ENCODE measurements at places on chromosomes 5 and 9.

DNA sequence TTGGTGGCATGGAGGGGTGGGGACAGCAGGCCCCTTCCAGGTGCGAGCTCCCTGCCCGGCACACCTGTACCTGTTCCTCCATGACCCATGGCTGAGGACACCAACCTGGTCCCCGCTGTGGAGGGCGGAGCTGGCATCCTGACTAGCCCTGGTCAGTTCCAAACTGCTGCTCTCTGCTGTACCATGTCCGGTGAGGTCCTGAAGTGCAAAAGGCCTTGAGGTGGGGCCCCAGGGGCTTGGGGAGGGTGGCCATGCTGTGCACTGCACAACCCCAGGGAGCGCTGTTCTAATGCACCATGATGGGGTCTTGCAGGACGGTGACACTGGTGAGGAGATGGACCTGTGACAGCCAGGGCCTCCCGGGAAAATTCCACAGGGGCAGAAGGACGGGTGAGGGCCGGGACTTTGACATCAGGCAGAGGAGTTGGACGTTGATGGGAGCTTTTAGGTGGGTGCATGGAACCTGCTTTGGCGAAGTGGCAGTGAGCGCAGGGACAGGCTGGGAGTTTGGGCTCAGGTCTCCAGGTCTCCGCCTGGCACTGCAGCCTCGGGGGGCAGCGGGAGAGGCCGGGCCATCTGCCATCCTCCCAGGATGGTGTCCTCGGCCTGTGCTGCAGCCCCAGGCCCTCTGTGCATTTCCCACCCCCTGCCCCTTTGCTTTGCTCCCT is 38.9 kb downstream of the COL5A1 start:
- DNase-seq, result no peak

DNA sequence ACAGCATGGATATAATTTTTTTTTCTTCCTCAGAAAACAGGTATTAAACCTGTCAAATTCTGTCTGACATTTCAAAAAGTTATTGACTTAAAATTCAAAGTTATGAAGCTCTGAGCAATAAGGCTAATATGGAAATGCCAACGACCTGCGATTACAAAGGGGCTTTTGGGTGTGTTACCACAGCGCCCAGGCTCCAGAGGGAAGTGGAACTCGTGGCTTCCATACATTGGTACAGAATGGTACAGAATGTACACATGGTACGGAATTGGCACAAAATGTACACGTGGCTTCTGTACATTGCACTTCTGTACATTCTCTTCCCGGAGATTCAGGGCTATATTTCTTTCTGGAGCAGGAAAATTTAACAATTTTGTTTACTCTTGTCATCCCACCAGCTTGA is 225.1 kb upstream of the TBCA start:
- DNase-seq, result no peak

DNA sequence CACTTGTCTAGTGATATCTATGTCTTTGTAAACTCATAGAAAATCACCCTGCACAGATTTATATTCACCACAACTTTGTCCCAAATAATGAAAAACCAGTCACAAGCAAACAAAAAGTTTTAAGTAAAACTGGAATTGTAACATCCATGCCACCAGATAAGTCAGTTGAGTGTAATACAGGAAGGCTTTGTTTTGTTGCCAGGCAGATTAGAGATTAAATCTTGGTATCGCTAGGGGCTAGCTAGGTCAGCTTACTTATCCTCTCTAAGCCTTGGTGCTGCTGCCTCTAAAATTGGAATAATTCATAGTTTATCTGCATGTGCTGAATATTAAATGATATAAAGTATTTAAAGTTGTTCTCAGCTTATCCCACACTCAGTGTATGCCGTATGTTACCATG is 1062.5 kb downstream of the CDH9 start:
- no peak for DNase-seq

- no peak for DNase-seq
Observed at GRCh38 chr9:16725066-16725465, 145.4 kb downstream of the BNC2 start.

GRCh38 chr5:152288499-152288898 is 116.6 kb downstream of the NMUR2 start:
- DNase-seq, result no peak

GRCh38 chr9:135253305-135254004 is 166.0 kb downstream of the OLFM1 start:
- no peak for DNase-seq

GRCh38 chr9:16352791-16353401 is 517.6 kb downstream of the BNC2 start:
- DNase-seq, result no peak

GRCh38 chr9:35791297-35791921 is at the start of gene NPR2:
Gene NPR2, plus strand, starts transcription at chr9:35791591. Its CDS starts 818 bp downstream, at chr9:35792409.
- DNase-seq, result no peak

DNA sequence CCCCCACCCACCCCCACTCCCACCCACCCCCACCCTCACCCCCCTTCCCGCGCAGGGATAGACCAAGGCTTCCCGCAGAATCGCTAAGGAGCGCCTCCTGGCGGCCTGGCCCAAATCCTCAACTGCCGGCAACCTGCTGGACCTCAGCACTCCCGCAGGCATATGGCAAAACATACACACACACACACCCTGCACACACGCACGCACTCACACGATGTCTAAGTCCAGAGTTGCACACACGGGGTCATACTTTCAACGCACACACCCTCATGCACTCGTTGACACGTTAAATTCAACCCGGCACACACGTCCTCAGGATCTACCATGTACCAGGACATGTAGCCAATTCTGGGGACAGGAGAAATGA is 1.7 kb downstream of the CPLX2 start:
- no peak for DNase-seq

DNA sequence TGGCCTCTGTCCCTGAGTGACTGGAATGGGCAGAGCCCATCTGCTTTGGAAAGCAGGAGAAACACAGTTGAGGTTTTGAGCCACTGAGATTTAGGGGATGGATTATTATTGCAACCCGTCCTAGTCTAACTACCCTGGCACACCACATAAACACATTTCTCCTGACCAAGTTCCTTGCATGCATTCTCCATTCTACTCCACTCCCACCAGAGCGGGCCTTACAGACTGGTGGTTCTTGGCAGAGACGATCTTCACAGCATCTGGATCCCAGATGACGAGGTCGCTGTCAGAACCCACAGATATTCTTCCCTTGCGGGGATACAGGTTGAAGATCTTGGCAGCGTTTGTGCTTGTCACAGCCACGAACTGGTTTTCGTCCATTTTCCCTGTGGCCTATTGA is 111.0 kb downstream of the DPYSL3 start:
- no peak for DNase-seq

DNA sequence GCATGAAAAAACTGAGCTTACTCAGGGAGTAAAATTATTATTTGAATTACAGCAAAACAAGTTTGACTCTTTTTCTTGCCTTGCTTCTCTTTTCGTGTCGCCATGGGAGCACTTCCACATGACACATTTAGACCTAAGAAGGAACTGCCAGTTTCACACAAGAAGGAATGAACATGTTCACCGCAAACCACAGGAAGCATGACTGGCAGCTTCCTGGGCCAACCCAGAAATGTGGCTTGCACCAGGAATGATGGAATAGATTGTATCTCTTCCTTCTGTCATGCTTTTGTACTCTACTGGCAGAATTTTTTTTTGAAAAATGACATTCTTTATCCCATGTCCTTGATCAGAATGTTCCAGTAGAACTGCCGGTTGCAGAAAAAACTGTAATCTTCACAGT is 32.9 kb upstream of the MAN2A1 start:
- DNase-seq, result peak; percentile 17

GRCh38 chr5:76704131-76704663 is 11.7 kb upstream of the F2R start:
- no peak for DNase-seq

DNA sequence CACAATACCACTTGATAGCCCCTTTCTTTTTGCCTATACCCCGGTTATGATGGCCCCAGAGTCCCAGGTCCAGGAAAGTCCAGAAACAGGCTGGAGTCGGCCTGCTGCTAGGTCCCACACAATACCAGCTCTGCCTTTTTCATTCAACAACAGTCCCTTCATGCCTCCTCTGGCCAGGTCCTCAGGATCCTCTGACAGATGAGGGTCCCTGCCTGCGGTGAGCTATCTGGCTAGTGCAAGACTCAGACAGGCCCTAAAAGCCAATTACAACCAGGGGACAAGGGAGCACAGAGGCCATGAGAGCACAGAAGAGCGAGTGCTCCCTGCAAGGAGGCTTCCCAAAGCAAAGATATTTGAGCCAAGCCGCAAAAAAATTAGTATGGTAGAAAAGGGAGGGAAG is 84.8 kb upstream of the ZBTB43 start:
- no peak for DNase-seq

DNA sequence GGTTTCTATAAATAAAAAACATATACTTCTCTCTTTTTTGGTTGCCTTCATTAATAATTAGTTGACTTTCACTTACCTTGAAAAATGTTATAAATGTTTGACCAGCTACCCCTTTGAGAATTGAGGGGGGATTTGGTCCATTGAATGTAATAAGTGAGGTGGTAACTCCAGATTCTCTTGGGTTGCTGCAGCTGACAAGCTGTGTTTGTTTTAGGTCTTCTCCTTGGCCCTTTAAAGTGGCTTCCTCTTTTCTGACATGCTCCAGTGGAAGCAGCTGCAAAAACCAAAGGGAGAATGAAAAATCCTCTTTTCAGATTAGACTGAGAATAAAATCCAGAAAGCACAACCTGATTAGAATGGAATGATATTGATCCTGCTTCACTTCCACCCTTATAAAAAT is 410.5 kb downstream of the TMEM38B start:
- no peak for DNase-seq

- no peak for DNase-seq
Observed at GRCh38 chr5:151264113-151264512, 11.1 kb downstream of the GM2A start.

Data from stimulated activated CD8-positive, alpha-beta memory T cell treated with anti-CD3 and anti-CD28 coated beads, Interleukin-7, amount 100 ng/mL, for 24 hours (primary cell).